Hematopoietic multipotent progenitor cell treated with erythropoietin and hydrocortisone succinate and interleukin-3 and kit ligand, for 17 days (in vitro differentiated cells): ENCODE measurements at places on chromosomes 4 and X.

DNA sequence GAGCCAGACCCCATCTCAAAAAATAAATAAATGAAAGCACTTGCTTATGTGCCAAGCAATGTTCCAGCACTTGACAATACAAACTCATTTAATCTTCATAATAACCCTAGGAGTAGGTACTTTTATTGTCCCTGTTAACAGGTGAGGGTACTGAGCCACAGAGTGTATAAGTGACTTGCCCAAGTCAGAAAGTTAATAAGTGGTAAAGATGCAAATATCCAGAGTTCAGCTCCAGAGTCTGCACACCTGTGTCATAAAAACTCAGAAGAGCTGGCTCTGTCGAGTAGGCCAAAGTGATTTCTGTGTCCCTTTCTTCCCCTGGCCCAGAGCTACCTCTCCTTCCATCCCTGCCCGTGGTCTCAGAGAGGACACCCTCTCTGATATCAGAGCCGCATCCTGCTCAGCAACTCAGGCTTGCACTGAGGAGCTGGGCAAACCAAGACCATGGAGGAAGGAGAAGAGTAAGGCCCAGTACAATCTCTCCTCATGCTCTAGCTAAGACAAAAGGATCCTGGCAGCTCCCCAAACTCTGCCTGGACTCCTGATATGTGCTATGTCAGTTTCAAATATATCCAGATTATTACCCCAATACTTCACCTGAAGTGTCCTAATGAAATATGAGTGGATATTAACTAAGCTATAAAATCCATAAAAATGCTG, 136.3 kb downstream of the HS6ST2 start:
- DNase-seq = no peak

GRCh38 chr4:56511098-56511497, 5.5 kb downstream of the ARL9 start:
- no peak for DNase-seq

- no peak for DNase-seq
Observed at GRCh38 chrX:43661521-43662240, 5.6 kb downstream of the MAOA start.

GRCh38 chrX:130775849-130776248, 127.2 kb downstream of the ENOX2 start:
- no peak for DNase-seq

GRCh38 chrX:130330146-130330545, 9.6 kb upstream of the SLC25A14 start:
- no peak for DNase-seq

DNA sequence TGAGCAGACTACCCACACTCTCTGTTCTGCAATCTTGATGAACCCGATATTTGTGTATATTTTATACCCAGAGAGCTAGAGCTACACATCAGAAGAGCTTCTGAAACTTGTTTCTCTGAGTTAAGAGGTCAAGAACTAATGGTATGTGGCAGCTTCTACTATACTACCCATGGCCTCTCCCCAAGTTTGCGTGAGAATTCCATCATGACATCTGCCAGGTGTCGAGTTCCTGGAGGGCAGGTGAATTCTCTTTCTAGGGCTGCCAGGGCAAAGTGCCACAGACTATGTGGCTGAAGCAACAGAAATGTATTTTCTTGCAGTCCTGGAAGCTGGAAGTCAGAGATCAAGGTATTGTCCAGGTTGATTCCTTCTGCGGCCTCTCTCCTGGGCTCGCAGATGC, 4.4 kb downstream of the SORCS2 start:
- DNase-seq = no peak

- DNase-seq = no peak
Observed at GRCh38 chr4:45566896-45567603, 556.8 kb downstream of the GABRG1 start.

DNA sequence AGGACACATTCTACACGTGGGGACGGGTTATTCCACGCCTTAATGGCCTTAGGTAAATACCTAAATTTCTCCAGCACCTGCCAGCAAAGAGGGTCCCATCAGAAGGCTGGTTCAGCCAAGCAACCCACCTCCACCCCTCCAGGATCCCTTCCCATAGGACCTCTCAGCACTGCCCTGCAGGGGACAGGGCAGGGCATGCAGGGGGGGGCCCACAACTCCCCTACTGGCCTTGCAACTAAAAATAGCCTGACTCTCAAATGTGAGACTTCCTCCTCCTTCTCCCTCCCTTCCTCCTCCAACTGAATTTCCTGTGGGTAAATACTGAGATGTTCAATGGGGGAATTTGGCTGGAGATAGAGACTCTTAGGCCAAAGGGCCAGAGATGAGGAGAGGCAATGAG, 6.3 kb downstream of the LAS1L start:
- no peak for DNase-seq

DNA sequence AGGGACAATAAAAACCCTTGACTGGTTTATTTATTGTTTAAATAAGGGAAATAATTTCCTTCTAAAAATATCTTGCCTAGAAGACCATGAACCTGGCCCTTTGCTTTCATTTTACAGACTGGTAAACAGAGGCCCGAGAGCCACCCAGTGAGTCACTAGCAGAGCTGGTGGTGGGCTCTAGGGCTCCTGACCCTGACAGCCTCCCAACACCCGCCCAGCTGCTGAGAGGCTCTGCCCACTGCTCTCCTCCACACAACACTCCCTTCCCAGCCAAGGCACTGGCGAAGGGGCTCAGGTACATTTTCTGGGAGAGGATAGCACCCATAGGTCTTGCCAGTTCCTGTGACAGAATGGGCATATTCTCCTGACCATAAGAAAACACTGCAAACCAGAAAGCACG, 18.1 kb upstream of the PPEF2 start:
- DNase-seq = no peak

DNA sequence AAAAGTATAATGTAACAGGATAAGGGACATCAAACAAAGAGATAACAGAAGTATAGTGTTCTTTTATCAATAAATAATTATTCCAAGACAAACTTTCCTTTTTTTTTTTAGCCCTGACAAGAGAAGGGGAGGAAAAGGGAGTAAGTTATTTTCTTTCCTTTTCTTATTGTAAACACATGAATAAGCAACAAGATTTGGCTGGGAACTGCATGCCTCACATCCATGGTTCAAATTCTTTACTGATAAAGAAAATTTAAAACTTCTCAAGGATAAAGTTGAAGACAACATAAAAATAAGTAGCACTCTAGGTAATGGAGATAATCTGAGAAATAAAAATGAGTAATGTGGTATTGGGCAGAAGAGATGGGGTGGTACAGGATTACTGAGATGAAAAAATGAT, 71.6 kb downstream of the NEK1 start:
- DNase-seq = no peak

GRCh38 chrX:116236666-116237065, 66.1 kb downstream of the AGTR2 start:
- DNase-seq = no peak

GRCh38 chr4:41072021-41072777, 142.1 kb downstream of the APBB2 start:
- no peak for DNase-seq

DNA sequence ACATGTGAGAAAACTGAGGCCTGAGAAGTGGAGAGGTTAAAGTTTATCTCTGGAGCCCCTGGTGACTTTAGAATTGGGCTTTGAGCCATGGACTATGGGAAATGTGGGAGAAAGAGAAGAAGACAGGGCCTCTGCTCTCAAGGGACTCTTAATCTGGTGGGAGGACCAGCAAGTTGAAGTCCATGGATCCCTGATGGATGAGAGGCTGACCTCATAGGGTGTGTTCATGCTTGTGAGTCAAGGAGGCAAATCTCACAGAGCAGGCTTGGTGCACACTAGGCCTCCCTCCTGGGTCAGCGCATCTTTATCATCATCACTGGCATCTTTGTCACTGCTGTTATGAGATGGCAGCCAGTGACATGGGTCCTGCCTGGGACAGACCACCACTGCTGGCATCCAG, 211.9 kb downstream of the AFAP1 start:
- DNase-seq = no peak

DNA sequence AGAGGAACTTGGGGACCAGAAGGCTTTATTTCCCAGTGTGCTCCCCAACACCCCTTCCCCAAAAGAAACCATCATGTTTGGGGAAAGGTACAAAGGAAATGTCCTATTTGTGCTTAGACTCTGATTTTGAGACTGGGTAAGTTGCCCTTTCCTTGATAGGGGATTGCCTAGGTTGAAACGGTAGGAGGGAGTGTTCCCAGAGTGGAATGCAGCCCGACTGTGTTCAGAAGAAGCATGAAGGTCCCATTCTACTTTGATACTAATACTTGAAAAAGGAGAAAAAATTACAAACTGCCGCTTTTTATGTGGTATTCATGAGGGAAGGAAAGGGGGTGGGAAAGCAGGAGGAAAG, 32.4 kb upstream of the TMEM131L start:
- DNase-seq = no peak

- no peak for DNase-seq
Observed at GRCh38 chr4:6183740-6184139, 16.6 kb downstream of the JAKMIP1 start.

GRCh38 chr4:184645904-184646610, 3.2 kb downstream of the CASP3 start:
- no peak for DNase-seq

- DNase-seq = no peak
Observed at GRCh38 chrX:124455966-124456365, 109.6 kb downstream of the SH2D1A start.

GRCh38 chr4:87051121-87051713, 116.4 kb downstream of the AFF1 start:
- DNase-seq = no peak

GRCh38 chr4:81914623-81915022, 442.9 kb upstream of the RASGEF1B start:
- DNase-seq = no peak

DNA sequence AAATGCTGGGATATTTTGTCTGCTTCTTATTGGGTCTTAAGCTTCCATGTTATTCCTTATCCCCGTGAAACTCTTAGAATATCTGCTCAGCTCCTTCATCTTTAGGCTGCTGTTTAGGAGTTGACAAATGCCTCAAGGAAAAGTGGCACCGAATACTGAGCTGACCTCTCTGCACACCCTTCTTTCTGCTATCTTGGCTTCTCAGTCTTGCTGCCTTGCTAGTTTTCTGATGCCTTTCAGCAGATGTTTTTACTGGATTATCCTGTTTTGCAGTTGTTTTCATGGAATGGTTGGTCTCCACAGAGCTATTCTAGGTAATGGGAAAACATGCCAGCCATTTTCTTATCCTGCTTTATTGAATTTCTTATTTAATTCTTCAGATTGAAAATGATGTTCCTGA, 86.3 kb downstream of the GYPE start:
- DNase-seq = no peak

GRCh38 chrX:11540532-11541377, 125.0 kb downstream of the ARHGAP6 start:
- no peak for DNase-seq

DNA sequence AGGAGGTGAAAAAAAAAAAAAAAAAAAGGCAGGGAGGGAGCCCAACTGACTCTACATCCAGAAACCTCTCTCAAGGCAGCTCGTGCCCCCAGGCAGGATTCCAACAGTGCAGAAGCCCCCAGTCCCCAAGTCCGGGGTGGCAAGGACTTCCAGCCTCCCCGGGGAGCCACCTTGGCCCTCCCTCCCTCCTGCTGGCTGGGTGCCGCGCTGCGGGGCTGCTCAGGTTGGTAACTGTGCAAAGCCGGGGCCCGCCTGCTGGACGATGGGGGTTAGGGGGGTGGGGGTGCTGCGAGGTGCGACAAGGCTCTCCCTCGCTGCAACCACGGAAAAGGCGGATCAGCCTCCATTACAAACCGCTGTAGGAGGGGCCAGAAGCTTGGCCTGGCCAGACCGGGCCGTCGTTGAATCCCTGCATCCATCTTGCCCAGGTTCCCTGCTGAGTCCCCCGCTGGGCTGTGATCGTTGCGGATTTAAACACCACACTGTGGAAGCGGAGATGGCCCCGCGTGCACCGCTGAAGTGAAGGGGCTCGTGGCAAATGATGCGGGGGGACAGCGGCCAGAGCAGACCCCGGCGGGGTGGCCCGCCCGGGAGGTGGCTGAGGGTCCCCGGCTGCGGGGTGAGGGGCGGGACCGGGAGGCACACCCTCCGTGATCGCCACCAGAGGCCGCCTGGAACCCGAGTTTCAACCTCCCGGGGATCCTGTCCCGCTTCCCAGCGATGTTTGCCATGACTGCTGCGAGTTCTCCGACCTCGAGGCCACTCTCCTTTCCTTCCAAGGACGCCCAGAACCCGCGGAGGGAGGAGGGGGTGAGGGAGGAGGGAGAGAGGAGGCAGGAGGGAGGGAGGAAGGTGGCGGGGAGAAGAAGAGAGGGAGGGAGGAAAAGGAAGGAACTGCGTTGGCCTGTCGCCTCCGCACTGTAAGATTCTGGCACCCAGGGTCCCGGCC, 58.0 kb upstream of the DDX3X start:
- peak; percentile 31 for DNase-seq

DNA sequence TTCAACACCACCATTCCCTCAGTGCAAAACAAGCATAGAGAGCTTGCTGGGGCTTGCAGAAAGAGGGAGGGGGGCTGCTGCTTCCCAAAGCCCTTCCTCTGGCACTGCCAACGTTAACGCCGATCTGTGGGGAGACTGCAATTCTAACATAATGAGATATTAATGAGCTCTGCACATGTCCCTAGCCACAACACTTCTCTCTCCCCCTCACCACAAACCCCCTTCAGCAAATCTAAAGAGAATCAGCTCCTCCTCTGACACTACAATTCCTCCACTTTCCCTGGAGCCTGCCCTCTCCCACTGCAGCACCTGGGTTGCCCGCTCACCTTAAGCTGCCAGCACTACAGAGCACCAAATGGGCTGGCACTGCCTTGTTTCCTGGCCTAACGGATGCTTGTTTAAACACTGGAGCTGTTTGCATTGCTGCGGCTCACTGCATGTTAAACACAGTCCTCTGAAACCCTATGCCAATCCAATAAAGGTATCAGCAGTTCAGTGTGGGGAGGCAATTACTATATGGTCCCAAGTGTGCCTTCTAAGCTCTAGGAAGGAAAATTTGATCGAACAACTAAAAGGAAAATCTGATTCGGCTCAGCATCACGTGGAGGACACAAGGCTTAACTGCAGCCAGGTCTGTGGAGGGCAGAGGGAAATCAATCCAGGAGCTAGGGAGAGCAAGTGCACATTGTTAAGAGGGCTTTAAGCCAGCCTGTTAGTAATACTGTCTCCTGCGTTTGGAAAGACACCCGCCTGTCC, 232.4 kb downstream of the MAML3 start:
- no peak for DNase-seq

DNA sequence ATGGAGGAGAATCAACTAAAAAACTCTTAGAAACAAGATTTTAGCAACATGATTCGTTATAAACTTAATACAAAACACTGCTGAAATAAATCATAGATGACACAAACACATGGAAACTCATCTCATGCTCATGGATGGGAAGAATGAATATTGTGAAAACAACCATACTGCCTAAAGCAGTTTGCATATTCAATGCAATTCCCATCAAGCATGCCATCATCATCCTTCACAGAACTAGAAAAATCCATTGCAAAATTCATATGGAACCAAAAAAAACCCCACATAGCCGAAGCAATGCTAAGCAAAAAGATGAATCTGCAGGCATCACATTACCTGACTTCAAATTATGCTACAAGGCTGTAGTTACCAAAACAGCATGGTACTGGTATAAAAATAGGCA, 1015.8 kb upstream of the GRIA3 start:
- no peak for DNase-seq
